ENCODE measurements at places on chromosomes 7 and 10. TPM values are rescaled to one million over a fixed set of nuclear protein-coding genes. Genes with fewer than 3 reads are reported as not detected.

- DNase-seq, result no peak
Measured at GRCh38 chr10:124543971-124544370, 82.3 kb downstream of the LHPP start.

DNA sequence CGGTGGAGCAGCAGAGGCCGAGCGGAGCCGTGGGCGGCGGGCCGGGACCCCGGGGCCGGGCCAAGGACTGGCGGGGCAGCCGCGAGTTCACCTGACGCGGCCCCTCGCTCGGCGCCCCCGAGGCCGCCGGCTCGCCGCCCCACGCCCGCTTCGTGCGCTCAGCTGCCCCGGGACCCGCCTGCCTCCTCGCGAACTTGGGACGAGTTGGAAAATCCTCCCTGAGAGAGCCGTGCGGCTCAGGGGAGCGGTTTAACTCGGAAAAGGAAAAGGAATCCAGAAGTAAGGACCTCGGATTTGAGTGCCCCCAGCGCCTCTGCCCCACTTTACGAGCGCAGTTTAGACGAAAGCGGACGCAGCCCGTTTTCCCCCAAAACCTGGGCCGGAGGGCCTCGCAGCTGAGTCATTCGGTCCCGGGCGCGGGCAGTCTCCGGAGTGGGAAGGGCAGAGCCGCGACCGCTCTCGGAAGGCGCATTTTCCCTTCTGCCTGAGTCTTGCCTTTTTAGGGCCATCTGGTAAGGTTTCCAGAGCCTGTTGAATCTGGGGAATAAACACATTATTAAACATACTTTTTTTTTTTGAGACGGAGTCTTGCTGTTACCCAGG is 744 bp downstream of the CREM start:
- DNase-seq, result peak; percentile 63

DNA sequence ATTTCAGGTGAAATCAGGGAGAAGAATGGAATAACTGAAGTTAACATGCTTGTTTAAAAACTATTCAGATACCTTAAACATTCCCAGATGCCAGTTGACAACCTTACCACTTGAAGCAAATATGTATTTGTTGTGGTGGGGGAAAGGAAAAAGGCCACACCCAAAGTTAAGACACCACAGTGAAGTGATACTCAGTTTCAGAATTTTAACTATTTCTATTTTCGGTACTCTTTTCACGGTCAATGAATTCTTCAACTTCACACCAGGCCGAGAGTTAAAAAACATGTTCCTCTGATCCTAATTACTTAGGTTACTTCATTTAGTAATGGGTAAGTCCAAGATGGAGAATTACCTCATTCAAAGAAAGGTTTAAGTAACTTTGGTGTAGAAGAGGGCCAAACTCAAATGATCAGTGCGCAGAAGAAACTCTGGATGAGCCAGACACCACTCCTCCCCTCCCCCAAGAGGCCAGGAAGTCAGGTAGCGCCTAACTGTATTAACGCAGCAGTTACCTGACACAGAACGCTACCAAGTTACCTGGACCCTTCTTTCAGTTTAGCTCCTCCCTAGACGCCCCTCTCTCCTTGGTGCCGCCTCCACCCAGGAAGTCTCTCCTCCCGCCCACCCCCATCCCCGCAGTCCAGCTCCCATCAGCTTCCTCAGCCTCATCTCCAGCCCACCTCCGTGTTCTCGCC is 700 bp downstream of the MTPN start:
- DNase-seq, result no peak

GRCh38 chr7:67847092-67847787 is 850.6 kb downstream of the TYW1 start:
- DNase-seq, result no peak

GRCh38 chr10:103467406-103467805 is 8.7 kb upstream of the CALHM1 start:
- no peak for DNase-seq

DNA sequence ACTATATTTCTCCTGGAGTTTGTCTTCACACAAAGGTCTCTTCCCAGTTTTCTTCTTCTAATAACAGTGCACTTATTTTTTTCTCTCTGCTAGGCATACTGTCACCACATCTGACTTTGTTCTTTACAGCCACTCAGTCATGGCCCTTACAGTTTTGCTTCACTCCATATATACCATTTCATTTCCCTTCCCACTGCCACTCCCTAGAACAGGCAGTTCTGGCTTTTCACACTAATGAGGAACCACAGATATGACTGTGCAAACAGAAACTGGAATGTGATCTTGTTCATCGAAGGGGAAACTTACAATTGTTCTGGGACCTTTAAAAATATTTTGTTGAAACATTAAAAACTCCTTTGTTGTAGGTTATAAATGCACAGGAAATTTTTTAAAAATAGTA is 67.3 kb downstream of the EPDR1 start:
- peak; percentile 69 for DNase-seq

DNA sequence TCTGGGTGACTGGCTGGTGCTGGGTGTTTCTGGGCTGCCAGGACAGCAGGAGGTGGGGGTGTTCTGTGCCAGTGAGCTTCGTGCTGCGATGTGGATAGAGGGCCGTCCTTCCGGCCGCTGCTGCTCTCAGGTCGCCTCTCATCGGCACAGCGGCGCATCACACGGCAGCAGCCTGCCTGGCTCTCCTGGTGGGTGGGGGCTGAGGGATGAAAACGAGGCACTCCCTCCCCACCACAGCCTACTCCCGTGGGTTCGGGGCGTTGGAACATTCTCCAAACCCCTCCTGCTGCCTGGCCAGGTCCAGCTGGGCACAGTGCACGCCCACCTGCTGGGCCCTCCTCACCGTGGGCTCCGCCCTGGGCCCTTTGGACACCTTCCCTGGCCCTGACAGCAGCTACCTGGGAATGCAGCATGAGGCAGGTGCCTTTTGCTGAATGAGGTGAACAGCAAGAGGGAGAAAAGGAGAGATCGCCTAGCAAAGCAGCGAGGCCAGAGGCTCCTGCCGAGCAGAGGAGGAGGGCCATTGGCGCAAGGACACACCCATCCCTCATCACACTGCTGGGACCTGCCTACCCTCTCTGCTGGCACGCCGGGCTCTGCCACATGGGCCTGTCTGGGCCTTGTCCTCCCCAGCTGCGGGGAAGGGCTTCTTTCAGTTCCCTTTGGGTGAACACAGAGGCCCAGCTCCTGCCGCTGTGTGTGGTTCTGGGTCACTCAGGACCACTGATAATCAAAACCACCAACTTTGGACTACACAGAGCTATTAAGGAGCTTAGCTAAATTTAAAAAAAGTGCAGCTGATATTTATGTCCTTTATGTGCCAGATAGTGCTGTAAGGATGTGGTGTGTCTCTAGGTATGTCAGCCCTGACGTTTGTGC is 33.4 kb downstream of the INPP5A start:
- peak; percentile 59 for DNase-seq

GRCh38 chr7:9189703-9190102 is 756.3 kb downstream of the NXPH1 start:
- no peak for DNase-seq

- no peak for DNase-seq
Measured at GRCh38 chr10:69800665-69801064, 1.0 kb upstream of the COL13A1 start.

DNA sequence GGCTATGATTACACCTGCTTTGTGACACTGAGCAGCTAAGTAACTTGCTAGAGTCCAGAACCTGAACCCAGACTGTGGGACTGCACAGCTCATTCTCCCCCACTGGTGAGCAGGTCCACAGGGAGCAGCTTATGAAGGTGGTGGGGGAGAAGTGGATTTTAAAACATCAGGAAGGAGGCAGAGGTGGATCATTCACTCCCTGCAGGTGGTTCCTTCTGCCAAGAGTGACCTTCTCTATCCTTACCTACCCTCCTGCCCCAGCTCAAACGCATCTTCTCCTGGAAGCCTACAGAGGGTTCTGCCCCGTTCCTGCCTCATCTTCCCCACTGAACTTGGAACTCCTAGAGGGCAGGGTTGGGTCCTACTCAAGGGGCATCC is 539 bp upstream of the FAM241B start:
- no peak for DNase-seq

GRCh38 chr10:46284286-46285229 is 2.2 kb upstream of the ANTXRL start:
- peak; percentile 90 for DNase-seq

GRCh38 chr10:130226012-130226411 is 89.8 kb downstream of the GLRX3 start:
- peak; percentile 21 for DNase-seq

DNA sequence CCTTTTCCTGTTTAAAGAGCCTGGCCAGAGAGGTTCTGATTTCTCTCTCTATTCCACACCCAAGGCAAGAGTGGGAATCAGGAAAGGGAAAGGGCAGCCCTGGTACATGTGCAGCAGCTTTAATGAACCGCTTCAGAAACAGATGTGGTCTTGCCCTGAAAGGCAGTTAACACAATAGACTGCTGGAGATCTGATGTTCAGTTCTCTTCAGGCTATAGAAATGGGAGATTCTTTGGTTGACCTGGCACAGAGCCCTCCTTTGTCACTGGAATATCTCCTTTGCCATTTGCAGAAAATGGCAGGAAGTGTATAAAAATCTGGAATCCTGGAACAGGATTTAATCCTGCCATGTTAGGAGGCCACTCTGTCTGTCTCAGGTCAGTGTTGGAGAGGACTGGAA is 36.3 kb upstream of the EXOC6 start:
- no peak for DNase-seq

GRCh38 chr7:44288811-44289340 is 36.5 kb downstream of the CAMK2B start:
- peak; percentile 22 for DNase-seq

- DNase-seq, result no peak
Measured at GRCh38 chr7:15737601-15738000, 51.1 kb upstream of the MEOX2 start.

DNA sequence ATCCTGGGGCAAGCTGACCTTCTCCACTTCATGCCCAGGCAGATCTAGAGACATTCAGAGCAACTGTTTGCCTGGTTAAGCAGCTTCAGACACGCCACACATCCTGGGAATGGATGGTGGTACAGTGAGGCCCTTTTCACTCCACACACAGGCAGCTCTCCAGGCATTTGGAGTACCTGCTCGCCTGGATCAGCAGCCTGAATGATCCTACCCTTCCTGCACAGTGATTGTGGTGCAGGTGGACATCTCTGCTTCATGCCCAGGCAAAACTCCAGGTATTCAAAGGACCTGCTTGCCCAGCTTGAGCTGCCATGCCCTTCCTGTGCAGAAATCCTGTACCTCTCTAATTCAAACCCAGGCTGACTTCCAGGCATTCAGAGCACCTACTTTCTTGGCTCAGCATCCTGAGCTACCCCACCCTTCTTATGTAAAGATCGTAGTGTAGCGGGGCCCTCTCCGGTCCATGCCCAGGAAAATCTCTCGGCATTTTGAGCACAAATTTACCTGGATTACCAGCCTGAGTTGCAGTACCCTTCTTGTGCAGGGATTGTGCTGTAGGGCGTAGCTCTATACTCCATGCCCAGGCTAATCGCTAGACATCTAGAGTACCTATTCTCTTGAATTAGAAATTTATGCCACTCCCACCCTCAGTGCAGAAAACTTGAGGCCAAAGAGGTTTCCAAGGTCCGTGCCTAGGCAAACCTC is 972.8 kb downstream of the ANKRD7 start:
- no peak for DNase-seq

GRCh38 chr10:78429984-78430383 is 396.3 kb downstream of the RPS24 start:
- DNase-seq, result no peak

DNA sequence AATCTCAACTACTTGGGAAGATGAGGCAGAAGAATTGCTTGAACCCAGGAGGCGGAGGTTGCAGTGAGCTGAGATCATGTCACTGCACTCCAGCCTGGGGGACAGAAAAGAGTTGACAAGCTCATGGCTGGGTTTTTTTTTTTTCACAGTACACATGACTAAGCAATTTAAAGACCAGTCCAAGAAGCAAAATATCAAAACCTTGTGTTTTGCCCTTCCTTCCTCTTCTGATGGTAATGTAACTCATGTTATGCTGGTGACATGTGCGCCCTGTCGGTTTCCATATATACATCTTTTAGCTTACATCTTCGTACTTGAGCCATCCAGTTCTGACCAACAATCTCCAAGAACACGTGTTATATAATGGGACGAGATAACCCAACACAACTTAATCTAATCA is 237.7 kb upstream of the PLXDC2 start:
- no peak for DNase-seq

GRCh38 chr7:84137812-84138211 is 56.8 kb downstream of the SEMA3A start:
- no peak for DNase-seq

GRCh38 chr10:71623098-71623985 is 96.2 kb downstream of the C10orf105 start:
- peak; percentile 57 for DNase-seq

DNA sequence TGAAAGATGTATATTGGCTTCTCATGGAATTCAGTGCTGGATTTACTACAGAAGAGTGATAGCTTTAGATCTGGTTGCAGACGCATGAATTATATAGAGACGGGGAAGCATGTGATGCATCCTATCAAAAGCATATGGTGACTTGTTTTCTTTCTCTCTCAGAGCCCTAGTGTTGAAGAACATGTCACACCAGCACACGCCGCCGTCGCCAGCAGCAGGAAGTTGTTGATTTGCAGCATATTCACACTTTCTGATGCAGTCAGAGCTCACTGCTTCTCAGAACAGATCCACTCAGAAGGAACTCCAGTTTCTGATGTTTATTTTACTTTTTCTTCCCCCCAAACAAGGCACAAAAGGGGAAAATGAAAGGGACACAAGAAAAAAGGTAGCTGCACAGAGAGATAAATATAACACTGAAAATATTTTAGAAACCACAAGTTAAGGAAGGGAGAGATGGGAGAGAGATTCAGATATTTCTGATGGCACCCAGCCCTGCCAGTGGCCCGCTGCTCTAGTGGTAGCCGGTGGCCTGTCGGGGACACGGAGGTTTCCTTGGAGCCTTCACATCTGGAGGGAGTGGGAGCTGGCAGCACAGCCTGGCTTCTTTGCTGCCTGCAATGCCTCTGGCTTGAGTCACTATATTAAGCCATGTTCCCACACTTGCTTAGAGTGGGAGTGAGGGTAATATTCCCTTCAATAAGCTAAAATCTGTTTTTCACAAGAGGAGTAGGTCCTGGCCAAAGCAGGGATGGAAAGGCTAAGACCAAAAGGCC is 123.2 kb downstream of the NRP1 start:
- peak; percentile 54 for DNase-seq

DNA sequence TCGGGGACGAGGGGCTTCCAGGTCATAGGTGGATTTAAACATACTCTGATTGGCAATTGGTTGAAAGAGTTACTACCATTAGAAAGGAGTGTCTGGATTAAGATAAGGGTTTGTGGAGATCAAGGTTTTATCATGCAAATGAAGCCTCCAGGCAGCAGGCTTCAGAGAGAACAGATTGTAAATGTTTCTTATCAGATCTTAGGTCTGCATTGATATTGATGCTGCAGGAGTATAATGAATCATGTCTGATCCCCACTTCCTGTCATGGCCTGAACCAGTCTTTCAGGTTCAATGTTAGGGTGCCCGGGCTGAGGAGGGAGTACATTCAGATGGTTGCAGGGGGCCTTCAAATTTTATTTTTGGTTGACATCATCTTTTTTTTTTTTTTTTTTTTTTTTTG is 51.4 kb downstream of the SH3PXD2A start:
- DNase-seq, result no peak

The UNC5B gene
- total RNA-seq, result 17.0 TPM

The FKBP9 gene
- total RNA-seq, result 157 TPM

The MLXIPL gene
- total RNA-seq, result 13.9 TPM

The HYAL4 gene
- not detected for total RNA-seq

The DKK1 gene
- total RNA-seq, result 1.2 TPM

The BTBD16 gene
- total RNA-seq, result not detected

The FAM24B gene
- total RNA-seq, result not detected

The ZNF33A gene
- total RNA-seq, result 55.8 TPM

The EGR2 gene
- total RNA-seq, result 5.8 TPM

The SORCS1 gene
- 10.1 TPM for total RNA-seq

Data from stomach (tissue), 19 donors.